Suppressor macrophage (primary cell): ENCODE measurements at places on chromosomes 4 and X.

- no peak for DNase-seq
Observed at GRCh38 chr4:135177321-135177720, 975.7 kb upstream of the PABPC4L start.

GRCh38 chr4:32219306-32220075 is 1499.3 kb downstream of the PCDH7 start:
- DNase-seq: no peak

DNA sequence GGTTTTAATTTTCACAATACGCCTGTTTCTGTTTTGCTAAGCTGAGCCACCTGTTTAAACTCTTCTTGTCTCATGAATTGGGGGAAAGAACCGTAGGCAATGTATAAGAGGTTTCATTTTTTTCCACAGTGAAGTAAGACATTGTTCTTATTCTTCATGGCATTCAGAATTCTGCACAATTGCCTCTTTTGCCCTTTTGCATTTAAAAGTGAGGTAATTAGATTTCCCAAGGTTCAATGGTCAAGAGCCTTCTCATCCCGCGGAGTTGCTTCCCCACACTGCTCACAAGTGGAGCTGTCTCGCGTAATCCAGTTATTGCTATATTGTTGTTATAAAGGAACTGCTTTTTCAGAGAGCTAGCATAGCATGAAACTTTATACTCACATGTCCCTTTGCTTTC is 90.9 kb upstream of the SPRY1 start:
- no peak for DNase-seq

DNA sequence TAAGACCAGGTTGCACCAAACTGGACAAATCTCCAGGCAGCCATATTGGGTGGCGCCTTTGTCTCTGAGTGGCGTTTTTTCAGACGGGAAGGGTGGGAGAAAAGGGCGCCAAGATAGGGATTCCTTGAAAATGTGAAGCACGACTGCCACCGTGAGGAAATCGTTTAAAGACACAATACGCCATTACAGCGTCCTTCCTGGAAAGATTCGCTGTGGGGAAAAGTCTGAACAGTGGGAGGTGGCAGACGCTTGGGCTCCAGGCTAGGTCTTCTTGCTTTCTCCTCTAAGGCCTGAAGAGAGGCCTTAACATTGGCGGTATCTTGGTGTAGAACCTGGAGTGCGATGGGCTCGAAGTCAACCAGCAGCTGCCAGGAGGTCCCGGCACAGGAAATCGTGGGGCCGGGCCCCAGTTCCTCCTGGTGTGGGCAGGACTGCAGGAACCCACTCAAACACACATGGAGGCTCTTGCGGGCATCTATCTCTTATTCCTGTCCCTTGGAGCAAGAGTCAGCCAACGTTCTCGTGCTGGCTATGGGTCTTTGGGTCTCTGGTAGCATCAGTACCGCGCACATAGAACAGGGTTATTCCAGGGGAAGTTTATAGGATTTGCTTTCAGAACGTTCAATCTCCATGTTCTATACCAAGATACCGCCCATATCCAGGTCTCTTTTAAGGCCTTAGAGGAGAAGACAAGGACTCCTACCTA is 208.8 kb downstream of the OR13H1 start:
- DNase-seq: no peak

GRCh38 chrX:8913655-8914409 is 112.6 kb upstream of the FAM9A start:
- DNase-seq: no peak

DNA sequence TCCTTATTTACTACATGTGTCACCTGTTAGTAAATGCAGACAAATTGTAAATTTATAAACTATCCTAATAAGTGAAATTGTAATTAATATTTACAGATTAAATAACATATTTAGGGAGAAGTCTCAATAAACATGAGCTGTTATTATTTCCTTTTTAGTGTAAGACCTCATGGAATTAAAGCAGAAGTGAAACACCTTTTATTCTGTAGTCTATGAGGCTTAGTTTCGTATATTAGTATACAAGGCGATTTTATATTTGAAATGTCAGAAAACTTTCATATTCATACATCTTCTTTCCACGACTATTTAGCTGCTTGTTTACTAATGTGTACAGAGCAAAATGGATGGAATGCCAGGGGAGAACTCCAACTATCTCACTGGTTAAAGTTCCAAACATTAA is 414.4 kb downstream of the ARHGAP24 start:
- no peak for DNase-seq

DNA sequence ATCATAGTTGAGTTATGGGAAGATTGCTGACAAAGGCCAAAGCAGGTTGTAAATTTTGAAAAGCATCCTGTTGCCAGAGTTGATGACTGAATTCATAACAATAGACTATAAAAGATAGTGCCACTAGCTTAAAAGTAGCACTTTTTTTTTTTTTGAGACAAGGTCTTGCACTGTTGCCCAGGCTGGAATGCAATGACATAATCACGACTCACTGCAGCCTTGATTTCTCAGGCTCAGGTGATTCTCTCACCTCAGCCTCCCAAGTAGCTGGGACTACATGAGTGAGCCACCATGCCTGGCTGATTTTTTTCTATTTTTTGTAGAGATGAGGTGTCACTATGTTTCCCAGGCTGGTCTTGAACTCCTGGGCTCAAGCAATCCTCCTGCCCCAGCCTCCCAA is 122.7 kb downstream of the SPOCK3 start:
- no peak for DNase-seq

GRCh38 chr4:76987685-76988084 is 38.1 kb downstream of the SEPTIN11 start:
- no peak for DNase-seq

DNA sequence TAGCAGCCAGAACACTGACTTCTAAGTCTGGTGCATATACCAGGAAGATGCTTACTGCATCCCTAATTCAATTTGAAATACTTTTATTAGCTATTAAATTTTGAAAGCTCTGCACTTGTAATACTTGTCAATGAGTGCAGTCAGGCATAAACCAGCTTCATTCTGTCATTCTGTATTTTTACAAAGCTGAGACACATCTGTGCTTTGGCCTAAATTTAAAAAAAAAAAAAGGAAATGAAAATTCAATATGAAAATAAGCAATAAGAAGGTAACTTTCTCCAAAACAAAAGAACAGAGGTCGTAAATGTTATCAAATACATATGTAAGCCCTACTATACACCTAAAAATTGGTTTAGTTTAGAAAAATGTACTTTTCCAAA is 7.0 kb downstream of the SMIM14 start:
- DNase-seq: no peak

GRCh38 chrX:116142976-116143375 is 27.6 kb upstream of the AGTR2 start:
- DNase-seq: no peak

GRCh38 chr4:172692701-172693100 is 475.9 kb upstream of the GALNT7 start:
- no peak for DNase-seq

GRCh38 chrX:100700809-100701208 is 31.1 kb downstream of the SYTL4 start:
- no peak for DNase-seq
